ENCODE measurements at places on chromosomes 2 and 18.

DNA sequence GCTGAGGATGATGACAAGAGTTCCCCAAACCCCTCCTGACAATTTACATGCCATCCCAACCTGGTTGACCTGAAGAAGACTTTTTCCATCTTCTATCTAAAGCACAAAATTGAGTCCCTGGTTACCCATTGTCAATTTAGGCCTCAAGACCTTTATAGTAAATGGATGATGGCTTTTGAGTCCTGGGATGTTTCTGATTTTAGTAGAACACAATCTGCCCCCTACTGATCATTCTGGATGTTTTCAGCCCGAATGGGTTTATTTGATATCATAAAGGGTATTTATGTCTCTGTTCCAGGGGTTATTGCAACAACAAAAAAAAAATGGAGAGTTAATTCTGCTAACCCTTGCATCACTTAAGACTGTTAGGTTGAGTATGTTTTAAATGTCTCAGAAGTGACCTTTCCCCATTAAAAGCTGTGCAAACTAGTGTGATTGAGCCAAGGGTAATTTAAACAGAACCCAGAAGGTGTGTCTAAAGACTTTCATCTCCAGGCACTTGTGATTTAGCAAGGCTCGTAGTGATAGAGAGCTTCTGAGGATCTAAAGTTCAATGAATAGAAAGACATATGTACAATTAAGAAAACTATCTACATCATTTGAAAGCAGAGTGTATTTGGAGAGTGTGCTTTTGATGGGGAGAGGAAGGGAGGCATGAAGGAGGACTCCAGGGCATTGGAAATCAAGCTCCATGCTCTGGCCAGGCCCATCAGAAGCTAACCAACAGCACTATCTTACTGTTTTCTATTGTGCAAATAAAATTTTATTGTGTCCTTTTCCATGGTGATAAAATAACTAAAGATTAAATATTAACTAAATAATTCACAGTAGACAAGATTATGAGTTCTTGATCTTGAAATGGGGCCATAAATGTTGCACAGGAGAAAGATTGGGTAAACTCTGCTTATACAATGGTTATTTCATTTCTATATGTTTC is 96.6 kb upstream of the NOSTRIN start:
- ATAC-seq, result no peak

- peak; percentile 74 for ATAC-seq
Measured at GRCh38 chr18:13374468-13375301, 156.1 kb downstream of the LDLRAD4 start.

DNA sequence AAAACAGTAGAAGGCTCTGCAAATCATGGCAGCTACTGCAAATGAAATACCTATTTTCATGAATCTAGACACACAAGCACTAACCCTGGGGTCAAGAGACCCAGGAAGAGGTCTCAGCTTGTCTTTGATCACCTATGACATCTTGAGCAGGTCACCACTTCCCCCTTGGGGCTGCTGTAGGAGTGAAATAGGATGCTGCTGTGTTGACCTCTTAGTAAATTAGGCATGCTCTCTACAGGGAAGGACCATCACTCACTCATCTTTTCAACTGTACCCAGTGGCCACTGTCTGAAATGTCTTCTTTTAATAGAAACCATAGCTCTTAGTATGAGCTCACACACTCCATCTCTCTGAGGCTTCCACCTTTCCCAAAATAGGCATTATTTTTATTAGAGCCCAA is 83.8 kb downstream of the NCK2 start:
- peak; percentile 79 for ATAC-seq

DNA sequence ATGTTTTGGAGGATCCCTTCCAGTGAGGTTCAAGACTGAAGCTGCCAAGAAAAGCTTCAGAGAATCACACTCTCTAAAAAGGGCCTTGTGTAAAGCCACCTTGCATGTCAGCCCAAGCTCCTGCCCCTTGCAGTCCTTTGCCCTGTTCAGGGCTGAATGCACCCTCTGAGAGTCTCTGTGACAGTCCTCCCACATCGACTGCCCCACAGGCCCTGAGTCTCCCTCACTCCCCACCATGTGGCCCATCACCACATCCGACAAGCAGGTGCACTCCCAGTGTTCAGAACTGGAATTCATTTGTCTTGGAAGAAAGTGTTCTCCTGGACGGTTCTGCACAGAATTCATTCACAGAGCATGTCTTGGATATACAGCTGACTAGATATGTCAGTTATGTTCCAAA is 31.0 kb downstream of the BCL11A start:
- ATAC-seq, result no peak

- ATAC-seq, result peak; percentile 61
Measured at GRCh38 chr2:182522972-182523473, 96.2 kb upstream of the PDE1A start.

- ATAC-seq, result no peak
Measured at GRCh38 chr2:44550561-44550960, 188.8 kb downstream of the CAMKMT start.

GRCh38 chr2:145043399-145043834 is 523.5 kb upstream of the ZEB2 start:
- no peak for ATAC-seq

- no peak for ATAC-seq
Measured at GRCh38 chr2:134289225-134289624, 35.4 kb downstream of the MGAT5 start.

GRCh38 chr2:11597538-11598225 is 63.8 kb downstream of the GREB1 start:
- ATAC-seq, result no peak

DNA sequence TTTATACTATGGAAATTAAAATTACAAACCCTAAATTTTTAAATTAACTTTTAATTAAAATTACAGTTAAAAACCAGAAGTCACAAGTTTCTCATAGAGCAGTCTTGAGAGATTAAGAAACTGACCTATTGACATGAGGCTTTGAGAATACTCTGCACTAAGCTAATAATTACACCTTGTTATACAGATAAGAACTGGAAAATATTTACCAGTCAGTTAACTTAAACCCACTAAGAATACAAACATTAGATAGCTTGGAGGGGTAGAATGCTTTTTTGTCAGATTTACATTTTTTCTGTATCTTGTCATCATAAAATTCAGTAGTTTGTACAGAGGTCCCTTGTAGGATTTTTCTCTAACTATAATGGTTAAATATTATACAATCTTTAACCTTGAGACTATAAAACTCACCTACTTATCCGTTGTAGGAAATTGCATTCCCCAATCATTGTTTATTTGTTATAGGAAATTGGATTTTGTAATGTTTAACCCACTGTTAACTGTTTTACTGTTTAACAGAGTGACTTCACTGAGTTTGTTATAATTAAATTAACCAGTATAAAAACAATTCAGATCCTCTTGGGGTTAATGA is 219.7 kb upstream of the PKDCC start:
- no peak for ATAC-seq

DNA sequence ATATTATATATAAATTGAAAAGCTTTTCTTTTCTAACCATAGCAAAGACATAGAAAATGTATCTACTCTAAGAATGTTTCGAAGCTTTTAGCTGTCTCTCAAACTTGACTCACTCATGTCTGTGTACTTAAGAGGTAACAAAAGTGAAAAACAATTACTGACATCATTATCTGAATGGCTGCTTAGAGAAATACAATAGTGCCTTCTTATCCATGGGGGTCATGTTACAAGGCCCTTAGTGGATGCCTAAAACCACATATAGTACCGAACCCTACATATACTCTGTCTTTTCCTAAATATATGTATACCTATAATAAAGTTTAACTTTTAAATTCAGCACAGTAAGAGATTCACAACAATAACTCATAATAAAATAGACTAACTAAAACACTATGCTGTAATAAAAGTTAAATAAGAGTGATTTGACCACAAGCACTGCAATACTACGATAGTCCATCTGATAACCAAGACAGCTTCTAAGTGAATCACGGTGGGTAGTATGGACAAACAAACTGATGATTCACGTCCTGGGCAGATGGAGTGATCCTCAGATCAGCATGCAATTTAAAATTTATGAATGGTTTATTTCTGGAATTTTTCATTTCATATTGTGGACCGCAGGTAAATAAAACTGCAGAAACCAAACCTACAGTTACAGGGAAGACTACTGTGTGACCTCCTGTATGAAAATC is 246.2 kb downstream of the XIRP2 start:
- no peak for ATAC-seq

DNA sequence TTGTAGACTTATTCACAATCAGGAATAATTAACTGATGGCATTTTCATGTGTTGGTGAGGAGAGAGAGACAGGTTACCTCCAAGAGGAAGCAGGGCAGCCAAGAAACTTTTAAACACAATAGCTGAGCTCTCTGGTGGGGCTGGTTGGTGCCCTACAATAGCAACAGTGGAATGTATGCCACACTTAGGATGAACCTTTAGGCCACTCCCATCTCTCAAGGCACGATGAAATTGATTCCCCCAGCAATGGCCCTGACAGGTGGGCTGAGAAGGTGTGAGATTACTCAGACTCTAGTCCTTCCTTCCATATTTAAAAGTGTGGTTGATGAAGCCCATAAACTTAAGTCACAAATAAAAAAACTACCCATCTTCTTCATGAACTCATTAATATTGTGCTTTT is 219.4 kb upstream of the CYRIA start:
- ATAC-seq, result no peak

DNA sequence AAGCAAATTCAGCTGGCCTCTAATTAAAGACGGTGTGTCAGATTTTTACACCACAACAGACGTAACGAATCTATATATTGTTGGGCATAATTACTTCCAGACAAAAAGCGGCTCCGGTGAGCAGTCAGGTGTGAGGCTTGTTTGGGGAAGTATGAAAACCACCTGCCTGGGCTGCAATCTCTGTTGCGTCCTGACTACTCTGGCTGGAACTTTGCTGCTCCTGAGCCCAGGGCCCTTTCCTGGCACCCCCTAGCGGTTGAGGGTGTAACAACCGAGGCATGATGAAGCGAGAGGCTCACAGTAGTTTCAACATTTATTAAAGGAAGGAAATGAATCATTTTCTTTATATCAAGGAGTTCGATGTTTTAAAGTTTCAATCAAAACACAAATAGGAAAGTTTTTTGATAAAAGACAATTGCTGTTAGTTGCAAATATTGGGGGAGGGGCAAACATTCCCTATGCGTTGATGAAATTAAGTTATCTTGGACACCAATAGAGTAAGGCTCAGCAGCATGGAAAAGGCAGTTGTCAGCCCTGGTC is 10.6 kb upstream of the ITGB6 start:
- peak; percentile 42 for ATAC-seq

- no peak for ATAC-seq
Measured at GRCh38 chr2:226636586-226636985, 163.0 kb downstream of the IRS1 start.

- ATAC-seq, result no peak
Measured at GRCh38 chr2:206978746-206979145, 39.4 kb downstream of the CPO start.

DNA sequence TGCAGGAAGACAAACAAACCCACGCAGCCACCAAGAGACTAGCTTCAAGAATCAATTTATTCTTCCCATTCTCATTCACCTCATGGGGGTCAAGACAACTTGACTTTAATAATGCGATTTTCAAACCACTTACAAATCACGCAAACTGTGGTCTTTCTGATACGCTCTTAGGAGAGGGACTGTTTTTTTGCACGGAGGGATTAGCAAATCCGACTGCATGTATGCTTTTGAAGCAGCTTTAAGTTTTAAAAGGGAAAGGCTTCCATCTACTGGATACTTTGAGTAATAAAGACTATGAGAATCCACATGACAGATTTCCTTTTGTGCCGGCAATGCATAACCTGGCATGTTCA is 322.9 kb upstream of the KCNJ3 start:
- peak; percentile 92 for ATAC-seq

- no peak for ATAC-seq
Measured at GRCh38 chr2:102880731-102881130, 118.9 kb downstream of the TMEM182 start.

- ATAC-seq, result no peak
Measured at GRCh38 chr2:21382701-21383520, 259.1 kb downstream of the TDRD15 start.

GRCh38 chr18:46301571-46301970 is 197.4 kb downstream of the HAUS1 start:
- ATAC-seq, result no peak

- no peak for ATAC-seq
Measured at GRCh38 chr2:85534881-85535280, 4.1 kb upstream of the MAT2A start.

- ATAC-seq, result no peak
Measured at GRCh38 chr2:13158466-13158865, 441.7 kb downstream of the TRIB2 start.

DNA sequence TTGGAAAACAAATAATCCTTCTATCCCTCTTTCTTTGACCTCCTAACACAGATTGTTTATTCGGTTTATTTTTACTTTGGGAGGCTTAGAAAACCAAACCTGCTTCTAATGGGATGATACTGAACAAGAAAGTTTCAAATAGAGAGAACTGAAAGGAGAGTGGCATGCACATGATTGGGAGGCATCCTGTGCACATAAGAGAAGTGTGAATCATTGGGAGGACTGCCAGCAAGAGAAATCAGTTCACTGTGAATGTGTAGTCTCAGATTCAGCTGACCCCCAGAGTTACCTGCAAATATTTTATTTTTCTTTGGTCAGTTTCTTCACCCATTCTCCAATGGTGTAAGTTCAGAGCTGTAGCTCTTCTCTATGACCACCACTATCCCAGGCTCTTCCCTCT is 1363.2 kb upstream of the ACVR2A start:
- no peak for ATAC-seq

DNA sequence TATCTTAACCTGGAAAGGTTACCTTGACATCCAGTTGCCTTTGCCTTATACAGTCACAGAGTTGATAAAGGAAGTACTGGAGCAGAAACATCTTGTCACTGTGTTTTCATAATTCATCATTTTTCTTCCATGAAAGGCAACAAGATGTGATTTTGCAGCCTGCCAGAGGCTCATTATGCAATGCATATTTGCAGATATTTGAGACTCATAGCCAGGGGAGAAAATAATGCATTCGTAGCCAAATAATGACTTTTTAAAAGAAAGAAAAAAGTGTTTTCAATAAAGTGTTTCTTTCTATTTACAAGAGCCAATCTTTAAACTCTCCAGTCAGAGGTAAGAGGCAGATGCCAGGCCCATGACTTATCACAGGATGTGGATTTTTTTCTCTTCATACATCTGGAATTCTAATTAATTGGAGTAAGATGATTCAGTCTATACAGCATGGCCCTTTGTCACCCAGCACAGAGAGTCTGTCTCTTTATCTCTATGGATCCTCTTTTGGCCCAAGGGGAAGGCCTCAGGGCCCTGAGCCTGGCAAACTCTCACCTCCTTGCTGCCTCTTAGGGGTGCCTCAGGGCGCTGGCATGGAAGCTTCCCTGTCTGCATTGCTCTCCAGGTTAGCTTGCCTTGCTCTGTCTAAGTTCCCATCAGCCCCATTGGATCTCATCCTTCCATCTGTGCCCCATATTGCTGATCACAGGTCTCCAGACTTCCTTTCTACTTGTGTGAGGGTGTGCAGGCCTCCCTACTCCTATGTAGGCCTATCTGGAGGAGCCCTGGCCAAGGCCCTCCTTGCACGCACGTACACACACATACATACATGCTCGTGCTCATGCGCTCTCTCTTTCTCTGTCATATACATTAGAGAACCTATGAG is 247.7 kb downstream of the TPGS2 start:
- ATAC-seq, result peak; percentile 66

- no peak for ATAC-seq
Measured at GRCh38 chr2:187050409-187050998, 201.5 kb upstream of the ZSWIM2 start.
